Omental fat pad (tissue), 4 donors: ENCODE measurements at places on chromosomes 2 and 18.

- DNase-seq: no peak
These were observed 133.3 kb downstream of the ALPK2 start for GRCh38 chr18:58495634-58496033.

GRCh38 chr18:76923485-76924085 lies 101.2 kb downstream of the ZNF236 start:
- DNase-seq: no peak

DNA sequence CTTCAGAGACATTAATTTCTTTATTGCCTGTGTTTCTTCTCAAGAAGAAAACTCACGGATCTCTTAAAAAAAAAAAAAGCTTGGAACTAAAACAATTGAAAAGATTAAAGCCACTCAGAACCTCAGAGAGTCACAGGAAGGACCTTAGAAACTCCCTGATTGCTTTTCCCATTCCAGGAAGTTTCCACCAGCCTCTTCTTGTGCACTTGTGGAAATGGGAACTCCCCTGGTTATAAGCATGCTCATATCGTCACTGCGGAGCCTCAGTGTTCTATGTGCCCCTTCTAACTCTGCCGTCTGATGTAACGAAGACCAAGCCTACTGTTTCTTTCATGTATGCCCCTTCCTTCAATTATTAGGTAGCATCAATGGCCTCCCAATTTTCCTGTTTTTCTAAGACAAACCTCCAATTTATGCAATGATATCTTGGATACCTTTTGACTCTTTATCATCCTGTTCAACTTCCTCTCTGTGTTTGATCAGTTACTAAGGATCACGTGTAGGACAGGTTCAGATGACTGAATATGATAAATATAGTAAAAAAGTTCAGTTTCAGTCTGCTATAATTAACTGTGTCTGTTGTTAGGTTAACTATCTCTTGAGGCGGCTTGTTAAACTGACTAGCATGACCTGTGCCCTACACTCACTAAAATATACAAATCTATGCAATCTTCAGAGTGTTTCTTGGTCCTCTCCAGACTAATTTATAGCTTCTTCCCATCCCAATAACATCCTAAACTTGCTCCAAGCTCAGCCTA lies 593.7 kb upstream of the CHAC2 start:
- DNase-seq: no peak

DNA sequence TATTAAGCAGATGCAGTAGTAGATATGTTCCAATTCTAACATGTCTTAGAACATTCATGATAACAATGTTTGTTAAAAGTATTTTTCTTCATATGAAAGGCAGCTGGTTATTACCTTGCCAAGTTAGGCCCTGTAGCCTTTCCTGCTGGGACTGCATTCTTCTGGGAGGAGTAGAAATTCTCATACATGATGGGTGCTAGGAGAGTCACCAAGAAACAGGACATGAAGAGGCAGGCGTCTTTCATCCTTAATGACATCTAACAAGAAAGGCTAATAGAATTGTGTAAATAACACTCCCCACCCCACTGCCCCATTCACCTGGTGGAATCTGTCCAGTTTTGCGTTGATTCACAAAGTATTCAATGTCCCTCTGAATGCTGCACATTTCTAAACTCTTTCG lies 24.7 kb upstream of the EPG5 start:
- no peak for DNase-seq

- no peak for DNase-seq
These were observed 29.2 kb downstream of the G6PC2 start for GRCh38 chr2:168930242-168930641.

GRCh38 chr18:35387152-35387571 lies 10.0 kb upstream of the ZNF396 start:
- DNase-seq: no peak

DNA sequence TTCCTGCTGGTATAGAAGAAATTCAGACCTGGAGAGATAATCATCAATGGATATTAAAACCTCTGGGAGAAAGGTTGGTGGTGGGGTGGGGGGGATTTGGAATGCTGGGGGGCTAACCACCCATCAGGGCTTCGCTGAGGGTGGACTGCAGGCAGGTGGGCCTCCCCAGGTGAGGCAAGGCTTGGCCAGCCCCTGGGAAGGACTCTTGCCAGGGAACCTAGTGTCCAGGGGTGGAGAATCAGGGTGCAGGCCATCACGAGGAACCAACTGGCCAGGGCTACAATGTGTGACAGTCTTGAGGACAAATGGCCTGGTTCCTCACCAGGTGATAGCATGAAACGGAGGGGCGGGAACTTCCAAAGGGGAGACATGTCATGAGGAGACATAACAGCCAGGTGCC lies 11.8 kb downstream of the RAB11FIP5 start:
- DNase-seq: no peak

DNA sequence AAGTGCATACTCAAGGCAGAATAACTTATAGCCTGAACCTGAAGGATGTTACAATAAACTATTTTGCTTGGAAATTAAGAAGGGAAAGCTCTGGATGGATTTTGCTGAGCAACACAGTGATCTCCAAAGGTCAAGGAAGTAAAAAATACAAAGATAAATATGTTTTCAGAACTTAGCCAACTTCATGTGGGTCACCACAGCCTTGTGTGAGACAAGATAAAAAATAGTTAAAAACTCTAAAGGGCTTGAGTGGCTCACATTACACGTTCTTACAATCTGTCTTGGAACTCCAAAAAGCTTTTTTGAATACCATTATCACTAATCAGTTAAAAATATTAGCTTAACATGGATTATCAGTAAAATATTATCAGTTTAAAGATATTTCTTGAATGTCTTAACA lies 28.9 kb upstream of the MTX2 start:
- DNase-seq: no peak

DNA sequence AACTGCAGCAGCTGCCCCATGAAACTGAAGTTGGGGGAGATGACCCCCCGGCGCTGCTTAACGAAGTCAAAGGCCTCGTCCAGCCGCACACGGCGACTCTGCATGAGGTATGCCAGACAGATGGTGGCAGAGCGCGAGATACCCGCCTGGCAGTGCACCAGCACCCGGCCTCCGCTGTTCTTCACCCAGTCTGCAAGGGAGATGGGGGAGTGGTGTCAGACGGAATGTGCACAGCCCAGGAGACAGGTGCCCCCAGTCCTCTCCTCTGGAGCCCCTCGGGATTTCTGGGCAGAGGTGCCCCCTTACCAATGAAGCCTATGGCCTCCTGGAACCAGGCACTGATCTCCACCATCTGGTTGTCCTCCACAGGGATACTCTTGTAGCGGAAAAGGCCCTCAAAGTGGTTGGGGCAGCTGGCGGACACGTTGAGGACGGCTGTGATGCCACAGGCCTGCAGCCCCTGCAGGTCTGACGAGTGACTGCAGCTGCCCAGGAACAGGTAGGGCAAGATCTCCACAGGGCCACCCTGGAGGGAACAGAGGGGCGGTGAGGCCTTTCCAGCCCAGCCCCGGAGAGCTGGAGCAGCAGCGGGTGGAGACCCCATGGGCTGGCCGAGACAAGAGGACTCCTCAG lies 1.3 kb downstream of the DUSP2 start:
- no peak for DNase-seq

DNA sequence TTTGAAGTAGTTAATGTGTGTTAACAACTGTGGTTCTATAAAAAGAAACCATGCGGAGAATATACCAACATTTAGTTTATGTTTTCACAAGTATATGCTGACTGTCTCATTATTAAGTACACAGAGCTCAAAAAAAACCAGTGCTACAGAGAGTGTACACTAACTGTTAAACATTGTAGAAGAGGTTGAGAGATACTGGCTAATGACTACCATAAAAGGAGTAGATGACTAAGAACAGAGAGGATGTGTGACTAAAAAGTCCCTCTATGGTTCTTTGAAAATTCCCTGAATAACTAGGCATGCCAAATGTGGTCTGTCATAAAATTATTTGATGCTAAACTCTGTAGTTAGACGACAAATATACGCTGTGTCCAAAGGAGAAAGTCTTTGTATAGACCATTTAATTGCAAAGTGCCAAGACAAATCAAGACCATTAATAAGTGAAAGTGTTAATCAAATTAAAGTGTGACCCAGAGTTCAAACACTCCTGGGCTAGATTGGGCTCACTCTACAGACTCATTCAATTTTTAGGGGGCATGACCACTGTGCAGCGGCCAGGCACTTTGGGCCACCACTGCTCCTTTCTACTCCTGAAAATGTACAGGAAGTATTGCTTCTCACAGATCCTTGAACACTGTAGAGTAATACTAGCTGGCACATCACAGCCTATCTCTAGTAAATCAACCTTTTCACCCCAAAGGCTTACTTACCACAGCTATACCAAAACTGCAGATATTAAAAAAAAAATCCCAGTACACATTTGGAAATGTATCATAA lies 45.1 kb upstream of the SERTAD2 start:
- no peak for DNase-seq

GRCh38 chr2:61649021-61649420 lies 110.9 kb upstream of the XPO1 start:
- no peak for DNase-seq

- DNase-seq: no peak
These were observed 1.7 kb upstream of the GATA6 start for GRCh38 chr18:22167471-22168241.

DNA sequence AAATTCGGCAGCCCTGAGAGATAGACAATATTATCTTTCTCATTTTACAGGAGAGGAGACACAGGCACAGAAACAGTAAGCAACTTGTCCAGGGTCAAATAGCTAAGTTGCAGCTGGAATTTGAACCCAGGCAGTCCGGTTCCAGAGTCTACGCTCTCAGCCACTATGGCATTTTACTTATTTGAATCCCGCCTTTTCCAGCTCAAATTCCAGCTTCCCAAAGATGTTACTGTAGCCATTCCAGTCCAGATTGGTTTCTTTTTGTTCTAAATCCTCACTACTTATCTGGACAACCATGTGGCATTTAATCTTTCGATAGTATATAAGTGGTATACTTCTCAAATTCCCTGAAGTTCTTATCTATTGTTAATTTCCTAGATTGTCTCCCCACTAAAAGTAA lies 125.7 kb downstream of the NBAS start:
- no peak for DNase-seq
